ENCODE measurements at places on chromosomes 12 and 14. TPM values are rescaled to one million over a fixed set of nuclear protein-coding genes. Genes with fewer than 3 reads are reported as not detected.
A peak's percentile ranks its signal among the peaks of the same experiment; 100 is the strongest.

DNA sequence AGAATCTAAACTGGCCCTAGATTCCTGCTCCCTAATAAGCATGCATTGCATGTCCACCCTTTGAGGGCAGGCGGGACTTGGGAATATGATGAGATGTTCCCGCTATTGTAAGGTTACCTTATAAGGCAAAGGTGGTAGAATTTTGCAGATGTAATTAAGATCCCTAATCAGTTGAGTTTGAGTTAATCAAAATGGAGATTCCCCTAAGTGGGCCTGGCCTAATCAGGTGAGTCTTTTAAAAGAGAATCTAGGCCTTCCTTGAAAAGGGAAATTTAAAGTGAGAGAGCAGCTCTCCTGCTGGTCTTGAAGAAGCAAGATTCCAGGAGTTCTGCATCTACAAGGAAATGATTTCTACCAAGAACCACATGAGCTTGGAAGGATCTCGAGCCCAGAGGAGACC is 83.4 kb downstream of the DICER1 start:
- no peak for DNase-seq
- no peaks in the 10 kb centered on the region for H3K36me3 ChIP-seq
- H3K27me3 ChIP-seq = no peaks in the 10 kb centered on the region
- H3K4me3 ChIP-seq = no peak overlapping the region

PLEKHH1 gene
- polyA plus RNA-seq = 10.7 TPM

DNA sequence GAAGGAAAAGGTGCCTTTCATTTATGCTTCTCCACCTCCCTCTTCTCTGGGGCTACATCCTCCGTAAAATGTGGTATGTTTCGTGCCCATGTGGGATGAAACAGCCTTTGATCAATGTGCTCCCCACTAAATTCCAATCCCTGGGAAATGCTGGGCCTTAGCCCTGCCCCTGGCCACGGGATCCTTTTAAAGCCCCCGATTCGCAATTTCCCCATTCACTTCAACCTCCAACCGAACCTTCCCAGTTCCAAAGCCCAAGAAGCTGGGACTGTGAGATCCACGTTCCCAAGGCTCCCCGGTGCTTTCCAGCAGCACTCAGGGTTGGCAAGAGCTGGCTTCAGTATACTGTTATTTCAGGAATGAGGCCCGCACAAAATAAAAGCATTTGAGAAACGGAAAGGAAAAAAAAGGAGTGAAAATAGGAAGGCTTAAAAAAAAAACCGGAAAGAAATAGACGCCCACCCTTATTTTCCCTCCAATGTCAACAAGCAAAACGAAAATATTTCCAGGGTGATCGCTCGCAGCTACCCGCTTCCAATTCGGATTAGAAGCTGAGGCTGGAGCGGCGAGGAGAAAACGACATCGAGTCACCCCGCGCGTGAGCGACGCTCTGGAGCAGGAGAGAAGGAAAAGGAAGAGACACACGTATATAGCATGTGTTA is 1.3 kb upstream of the FOXG1 start:
- peaks cover 81% of the 10 kb centered on the region for H3K27me3 ChIP-seq
- DNase-seq = no peak
- no peaks in the 10 kb centered on the region for H3K4me1 ChIP-seq
- H3K27ac ChIP-seq = peak overlapping the region; percentile 72
- H3K36me3 ChIP-seq = no peaks in the 10 kb centered on the region

DNA sequence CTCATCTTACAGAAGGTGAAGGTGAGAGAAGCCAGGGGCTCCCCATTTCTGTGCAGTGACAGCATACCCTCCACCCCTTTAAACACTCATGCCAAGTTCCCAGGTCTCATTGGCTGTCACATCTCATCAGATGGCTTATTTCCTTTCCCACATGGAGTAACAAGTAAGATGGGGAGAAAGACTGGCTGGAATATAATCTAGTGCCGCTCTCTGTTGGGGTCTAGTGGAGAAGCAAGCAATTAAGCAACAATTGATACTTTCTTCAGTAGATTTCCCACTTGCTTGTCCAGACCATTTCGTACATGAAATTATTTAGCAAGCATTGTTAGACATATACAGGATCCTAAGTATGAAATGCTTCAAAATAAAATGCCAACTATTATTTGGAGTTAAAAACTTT is 92.2 kb downstream of the SLC5A8 start:
- no peaks in the 10 kb centered on the region for H3K4me1 ChIP-seq
- no peaks in the 10 kb centered on the region for H3K27me3 ChIP-seq
- no peak overlapping the region for H3K4me3 ChIP-seq

DNA sequence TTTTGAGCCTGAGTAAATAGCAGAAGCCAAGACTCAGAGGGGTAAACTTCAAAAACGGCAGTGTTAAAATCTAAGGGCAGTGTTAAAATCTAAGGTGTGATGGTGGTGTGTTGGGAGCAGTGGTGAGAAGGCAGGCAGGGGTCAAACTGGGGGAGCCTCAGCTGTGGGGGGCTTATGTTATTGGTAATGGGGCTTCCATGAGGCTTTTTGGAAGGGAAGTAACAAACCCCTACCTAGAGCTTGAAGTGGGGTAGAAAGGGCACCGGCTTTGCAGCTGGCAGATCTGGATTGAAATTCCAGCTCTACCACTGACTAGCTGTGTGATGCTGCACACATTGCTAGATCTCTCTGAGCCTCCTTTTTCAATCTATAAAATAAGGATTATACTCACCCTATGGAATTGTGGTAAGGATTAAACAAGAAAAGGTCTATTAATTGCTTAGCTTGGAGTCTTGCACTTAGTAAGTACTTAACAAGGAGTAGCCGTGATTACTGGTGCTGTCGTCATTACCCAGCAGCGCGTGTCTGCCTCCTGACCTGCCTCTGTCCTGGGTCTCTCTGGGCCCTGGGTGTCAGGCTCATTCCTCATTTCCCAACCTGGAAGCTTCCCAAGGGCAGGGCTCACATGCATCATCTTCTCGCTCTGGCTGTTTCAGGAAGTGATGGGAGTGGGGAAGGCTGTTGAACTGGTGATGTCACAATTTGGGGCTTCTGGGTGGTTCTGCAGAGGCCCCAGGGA is 18.5 kb upstream of the KRT80 start:
- no peak overlapping the region for H3K4me3 ChIP-seq
- no peaks in the 10 kb centered on the region for H3K4me1 ChIP-seq
- no peaks in the 10 kb centered on the region for H3K36me3 ChIP-seq
- H3K27ac ChIP-seq = no peak overlapping the region
- H3K27me3 ChIP-seq = peaks cover 25% of the 10 kb centered on the region

DNA sequence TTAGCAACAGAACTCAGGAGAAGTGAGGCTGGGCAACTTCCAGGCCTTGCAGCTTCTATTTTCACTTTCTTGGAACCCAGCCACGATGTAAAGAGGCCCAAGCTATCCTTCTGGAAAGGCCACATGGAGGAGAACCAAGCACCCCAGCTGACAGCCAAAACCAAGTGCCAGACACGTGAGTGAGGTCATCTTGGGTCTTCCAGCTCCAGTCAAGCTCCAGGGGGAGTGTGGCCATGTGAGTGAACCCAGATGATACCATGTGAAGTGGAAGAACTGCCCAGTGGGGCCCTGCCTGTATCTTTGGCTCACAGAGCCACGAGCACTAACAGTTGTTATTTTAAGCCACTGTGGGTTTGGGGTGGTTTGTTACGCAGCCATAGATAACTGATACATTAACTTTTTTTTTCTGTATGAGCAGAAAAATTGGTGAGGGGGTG is 126.8 kb upstream of the MAP1LC3B2 start:
- H3K36me3 ChIP-seq = no peaks in the 10 kb centered on the region
- peaks cover 3% of the 10 kb centered on the region for H3K4me1 ChIP-seq
- no peak overlapping the region for H3K4me3 ChIP-seq
- H3K27me3 ChIP-seq = no peaks in the 10 kb centered on the region
- no peak overlapping the region for H3K27ac ChIP-seq

- H3K4me3 ChIP-seq = no peak overlapping the region
- H3K36me3 ChIP-seq = no peaks in the 10 kb centered on the region
- no peaks in the 10 kb centered on the region for H3K4me1 ChIP-seq
- no peaks in the 10 kb centered on the region for H3K27me3 ChIP-seq
- H3K27ac ChIP-seq = no peak overlapping the region
- no peak for DNase-seq
These were observed 371.5 kb downstream of the LRIG3 start for GRCh38 chr12:58548801-58549200.

- no peaks in the 10 kb centered on the region for H3K4me1 ChIP-seq
- H3K27me3 ChIP-seq = no peaks in the 10 kb centered on the region
- no peak overlapping the region for H3K27ac ChIP-seq
These were observed 26.8 kb upstream of the DAAM1 start for GRCh38 chr14:59161561-59162175.

GPRC5A gene
- 1.1 TPM for polyA plus RNA-seq

DNA sequence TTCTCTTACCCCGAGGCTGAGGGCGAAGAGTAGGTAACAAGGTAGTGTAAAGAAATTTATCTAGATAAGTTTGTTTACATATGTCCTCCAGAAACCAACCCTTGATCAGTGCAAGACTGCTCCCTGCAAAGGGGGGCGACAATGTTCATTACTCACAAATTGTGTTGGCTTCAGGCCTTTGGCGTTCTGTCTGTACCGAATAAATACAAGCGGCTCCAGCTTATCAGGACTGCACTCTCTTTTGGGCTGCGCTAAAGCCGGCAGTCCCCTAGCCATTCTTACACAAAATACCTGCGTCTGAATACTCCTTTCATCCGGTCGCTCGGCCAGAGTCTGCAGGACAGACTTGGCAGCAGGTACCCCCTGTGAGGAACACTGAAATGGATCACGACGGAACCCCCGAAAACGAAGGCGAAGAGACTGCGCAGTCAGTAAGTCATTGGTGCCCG is 116.4 kb downstream of the PPHLN1 start:
- no peak overlapping the region for H3K27ac ChIP-seq
- DNase-seq = no peak
- no peak overlapping the region for H3K4me3 ChIP-seq
- peaks cover 53% of the 10 kb centered on the region for H3K36me3 ChIP-seq
- no peaks in the 10 kb centered on the region for H3K27me3 ChIP-seq
